ENCODE measurements at places on chromosomes 5 and 9.

GRCh38 chr9:78091731-78092130 lies 60.1 kb upstream of the GNAQ start:
- no peak for DNase-seq

GRCh38 chr9:35367451-35367850 lies 122.5 kb upstream of the RUSC2 start:
- no peak for DNase-seq

DNA sequence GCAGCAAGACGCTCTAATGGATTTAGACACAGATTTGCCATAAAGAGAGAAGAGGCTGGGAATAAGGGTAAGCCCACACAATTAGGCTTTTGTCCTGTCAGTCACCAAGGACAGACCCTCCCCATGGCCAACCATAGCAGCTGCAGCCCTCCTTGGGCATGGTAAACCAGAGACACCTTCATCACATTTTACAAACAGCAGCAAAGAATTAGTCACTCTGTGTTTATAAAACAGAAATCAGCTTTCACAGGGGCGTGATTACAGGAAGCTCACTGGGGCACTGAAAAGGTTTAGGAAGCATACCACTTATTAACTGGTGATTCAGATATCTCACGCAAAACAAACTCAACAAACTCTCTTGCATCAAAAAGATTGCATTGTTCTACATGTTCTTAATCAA lies 37.3 kb upstream of the ZNF622 start:
- no peak for DNase-seq

DNA sequence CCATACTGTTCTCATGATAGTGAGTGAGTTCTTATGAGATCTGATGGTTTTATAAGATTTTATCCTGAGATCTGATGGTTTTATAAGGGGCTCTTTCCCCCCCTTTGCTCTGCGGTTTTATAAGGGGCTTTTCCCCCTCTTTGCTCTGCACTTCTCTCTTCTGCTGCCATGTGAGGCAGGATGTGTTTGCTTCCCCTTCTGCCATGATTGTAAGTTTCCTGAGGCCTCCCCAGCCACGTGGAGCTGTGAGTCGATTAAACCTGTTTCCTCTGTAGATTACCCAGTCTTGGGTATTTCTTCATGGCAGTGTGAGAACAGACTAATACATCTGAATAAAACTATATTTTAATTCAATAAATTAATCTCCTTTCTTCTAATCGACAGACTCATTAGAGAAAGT lies 64.9 kb upstream of the ZSWIM6 start:
- DNase-seq, result no peak

DNA sequence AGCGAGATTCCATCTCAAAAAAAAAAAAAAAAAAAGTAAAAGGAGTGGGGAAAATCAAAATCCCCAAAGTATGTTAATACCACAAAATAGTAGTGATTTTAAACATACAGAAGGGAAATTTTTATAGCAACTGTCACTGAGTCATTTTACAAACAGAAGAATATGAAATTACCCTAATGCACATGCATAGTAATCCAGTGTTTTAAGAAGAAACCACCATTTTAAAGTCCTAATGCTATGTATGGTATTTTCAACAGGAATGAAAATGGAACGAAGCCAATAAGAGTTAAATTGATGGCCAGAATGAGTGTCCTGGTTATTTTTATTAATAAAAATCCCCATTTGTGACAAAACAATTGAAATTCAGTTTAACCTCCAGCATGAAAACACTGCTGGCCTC lies 26.7 kb upstream of the NXNL2 start:
- DNase-seq, result no peak

Measured in GM12891 (cell line).